ENCODE measurements at places on chromosomes 2 and 18. TPM values are rescaled to one million over a fixed set of nuclear protein-coding genes. Genes with fewer than 3 reads are reported as not detected.

- no peaks in the 10 kb centered on the region for H3K27me3 ChIP-seq
- no peak overlapping the region for H3K4me3 ChIP-seq
- H3K4me1 ChIP-seq, result no peaks in the 10 kb centered on the region
- H3K27ac ChIP-seq, result no peak overlapping the region
- H3K36me3 ChIP-seq, result no peaks in the 10 kb centered on the region
- no peak for DNase-seq
Observed at GRCh38 chr18:48049757-48050156, 119.3 kb upstream of the SMAD2 start.

Gene CFAP210
- polyA plus RNA-seq, result 0.27 TPM

DNA sequence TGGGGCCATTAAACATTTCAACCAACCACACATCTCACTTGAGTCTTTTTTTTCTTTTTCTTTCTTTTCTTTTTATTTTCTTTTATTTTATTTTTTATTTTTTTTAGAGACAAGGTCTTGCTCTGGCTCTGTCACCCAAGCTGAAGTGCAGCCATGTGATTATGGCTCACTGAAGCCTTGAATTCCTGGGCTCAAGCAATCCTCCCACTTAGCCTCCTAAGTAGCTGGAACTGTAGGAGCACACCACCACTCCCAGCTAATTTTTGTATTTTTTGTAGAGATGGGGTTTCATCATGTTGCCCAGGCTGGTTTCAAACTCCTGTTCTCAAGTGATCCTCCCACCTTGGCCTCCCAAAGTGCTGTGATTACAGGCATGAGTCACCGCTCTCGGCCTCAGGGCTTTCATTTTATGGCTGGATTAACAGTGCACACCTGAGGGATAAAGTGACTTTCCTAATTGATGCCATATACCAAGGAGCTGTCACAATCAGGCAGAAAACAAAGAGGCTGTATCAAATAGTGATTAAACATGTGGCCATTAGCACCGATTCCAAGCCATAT lies 21.5 kb downstream of the KIAA2012 start:
- H3K27me3 ChIP-seq, result no peaks in the 10 kb centered on the region
- H3K4me1 ChIP-seq, result no peaks in the 10 kb centered on the region
- no peak overlapping the region for H3K27ac ChIP-seq
- no peak overlapping the region for H3K4me3 ChIP-seq

DNA sequence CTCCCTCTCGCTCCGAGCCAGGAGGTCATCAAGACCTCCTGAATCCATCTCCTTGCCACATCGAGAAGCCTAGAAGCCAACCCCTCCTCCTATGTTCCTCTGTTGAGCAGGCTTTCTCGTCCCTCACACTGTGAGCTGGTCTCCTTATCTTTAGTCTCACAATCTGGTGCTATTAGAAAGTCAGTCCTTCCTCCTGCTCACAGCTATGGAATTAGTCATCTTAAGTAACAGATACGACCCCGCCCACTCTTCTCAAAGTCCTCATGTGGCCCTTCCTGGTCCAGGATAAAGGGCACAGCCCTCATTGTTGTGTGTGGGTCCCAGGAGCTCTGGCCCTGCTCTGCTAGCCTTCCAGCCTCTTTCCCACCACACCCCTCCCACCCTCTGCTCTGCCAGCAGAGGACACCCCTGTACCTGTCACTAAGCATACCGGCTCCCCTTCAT lies 41.4 kb upstream of the TRIB2 start:
- no peaks in the 10 kb centered on the region for H3K36me3 ChIP-seq
- peak overlapping the region; percentile 79 for H3K27ac ChIP-seq
- no peaks in the 10 kb centered on the region for H3K27me3 ChIP-seq
- H3K4me1 ChIP-seq, result no peaks in the 10 kb centered on the region
- H3K4me3 ChIP-seq, result no peak overlapping the region

GRCh38 chr2:240319221-240319854 lies 116.1 kb upstream of the GPC1 start:
- H3K27ac ChIP-seq, result no peak overlapping the region
- H3K4me3 ChIP-seq, result no peak overlapping the region
- H3K27me3 ChIP-seq, result peaks cover 2% of the 10 kb centered on the region
- H3K36me3 ChIP-seq, result no peaks in the 10 kb centered on the region
- no peaks in the 10 kb centered on the region for H3K4me1 ChIP-seq

Gene OTOS
- polyA plus RNA-seq, result not detected

DNA sequence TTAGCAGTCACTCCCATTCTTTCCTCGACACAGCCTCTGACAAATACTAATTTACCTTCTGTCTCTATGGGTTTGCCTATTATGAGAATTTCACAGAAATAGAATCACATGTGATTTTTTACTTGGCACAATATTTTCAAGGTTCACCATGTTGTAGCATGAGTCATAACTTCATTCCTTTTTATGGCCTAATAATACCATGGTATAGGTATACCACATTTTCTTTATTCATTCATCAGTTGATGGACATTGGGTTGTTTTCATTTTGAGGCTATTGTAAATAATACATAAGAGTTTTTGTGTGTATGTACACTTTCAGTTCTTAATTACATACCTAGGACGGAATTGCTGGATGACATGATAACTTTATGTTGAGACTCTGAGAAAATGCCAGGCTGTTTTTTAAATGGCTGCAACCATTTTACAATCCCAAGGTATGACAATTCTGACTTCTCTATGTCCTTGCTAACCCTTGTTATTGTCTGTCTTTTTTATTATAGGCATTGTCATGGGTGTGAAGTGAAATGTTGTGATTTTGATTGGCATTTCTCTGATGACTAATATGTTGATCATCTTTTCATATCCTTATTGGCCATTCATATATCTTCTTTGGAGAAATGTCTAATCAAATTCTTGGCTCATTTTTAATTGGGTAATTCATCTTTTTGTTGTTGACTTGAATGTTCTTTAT lies 87.9 kb downstream of the IRS1 start:
- DNase-seq, result no peak
- no peaks in the 10 kb centered on the region for H3K27me3 ChIP-seq
- H3K4me3 ChIP-seq, result no peak overlapping the region

Gene INPP5D
- polyA plus RNA-seq, result 7.9 TPM

Gene CEP68
- 0.89 TPM for polyA plus RNA-seq

- H3K36me3 ChIP-seq, result no peaks in the 10 kb centered on the region
- no peaks in the 10 kb centered on the region for H3K4me1 ChIP-seq
- H3K27ac ChIP-seq, result no peak overlapping the region
- no peak for DNase-seq
Observed at GRCh38 chr2:141348481-141348880, 782.3 kb downstream of the LRP1B start.

- no peaks in the 10 kb centered on the region for H3K4me1 ChIP-seq
- H3K27ac ChIP-seq, result no peak overlapping the region
- no peak overlapping the region for H3K4me3 ChIP-seq
- H3K27me3 ChIP-seq, result no peaks in the 10 kb centered on the region
- no peaks in the 10 kb centered on the region for H3K36me3 ChIP-seq
Observed at GRCh38 chr2:234703258-234703657, 206.4 kb upstream of the ARL4C start.

Gene MBOAT2
- 1.8 TPM for polyA plus RNA-seq

DNA sequence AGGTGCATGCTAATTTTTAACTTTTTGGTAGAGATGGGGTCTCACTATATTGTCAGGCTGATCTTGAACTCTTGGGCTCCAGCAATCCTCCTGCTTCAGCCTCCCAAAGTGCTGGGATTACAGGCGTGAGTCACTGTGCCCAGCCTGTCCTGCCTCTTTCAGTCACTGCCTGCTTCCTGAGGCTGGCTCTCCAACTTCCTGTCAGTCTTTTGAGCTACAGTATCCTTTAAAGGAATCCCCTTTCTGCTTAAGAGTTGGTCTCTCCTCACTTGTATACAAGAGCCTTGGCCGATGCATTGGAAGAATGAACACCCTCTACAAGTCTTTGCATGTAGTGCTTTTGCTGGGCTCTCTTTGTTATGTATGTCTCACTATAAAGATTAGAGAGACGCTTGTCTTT lies 88.4 kb upstream of the SMAD2 start:
- no peaks in the 10 kb centered on the region for H3K4me1 ChIP-seq
- no peak for DNase-seq
- no peaks in the 10 kb centered on the region for H3K36me3 ChIP-seq
- H3K27me3 ChIP-seq, result peaks cover 22% of the 10 kb centered on the region
- H3K4me3 ChIP-seq, result no peak overlapping the region
- no peak overlapping the region for H3K27ac ChIP-seq
